ENCODE measurements at places on chromosomes 7 and 10.

GRCh38 chr7:46784732-46785131 is 797.2 kb downstream of the TNS3 start:
- DNase-seq: no peak

DNA sequence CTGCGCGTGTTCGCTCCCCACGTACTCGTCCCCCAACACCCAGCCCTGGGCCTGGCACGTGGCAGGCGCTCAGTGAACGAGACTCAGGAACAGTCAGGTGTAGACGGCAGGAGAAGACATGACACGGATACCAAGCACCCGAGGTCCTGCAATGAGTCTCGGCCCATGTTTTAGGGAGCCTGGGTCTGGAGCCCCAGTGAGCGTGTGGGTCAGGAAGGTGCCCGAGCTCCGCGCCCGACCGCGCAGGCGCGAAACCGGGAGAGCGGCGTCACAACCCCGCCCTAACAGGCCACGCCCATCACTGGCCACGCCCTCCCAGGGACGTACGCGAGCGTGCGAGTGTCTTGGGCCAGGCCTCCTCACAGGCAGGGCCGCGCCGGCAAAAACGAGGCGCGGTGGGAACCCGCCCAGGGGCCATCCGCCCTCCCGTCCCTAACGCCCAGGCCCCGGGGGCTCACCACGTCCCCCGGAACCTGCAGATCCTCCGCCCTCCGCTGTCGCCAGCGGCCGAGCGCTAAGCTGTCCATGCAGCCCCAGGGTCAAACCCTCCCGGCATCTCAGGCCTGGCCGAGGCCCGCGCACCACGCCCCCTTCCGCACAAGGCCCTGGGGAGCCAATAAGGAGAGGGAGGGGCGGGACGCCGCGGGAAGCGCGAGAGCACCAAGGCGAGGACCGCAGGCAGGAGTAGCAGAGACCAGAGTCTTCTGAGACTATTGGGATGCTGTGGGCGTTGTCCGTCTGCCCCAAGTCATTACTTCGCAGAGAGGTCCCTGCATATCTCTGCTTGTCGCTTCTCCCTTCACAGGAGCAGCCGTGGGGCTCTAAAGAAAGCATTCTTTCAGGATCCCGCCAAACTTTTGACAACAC is at the start of gene C10orf143:
Gene C10orf143, minus strand, starts transcription at position 585 of the 867 bp plus-strand sequence. Its CDS starts 58 bp downstream, at position 527.
- DNase-seq: peak; percentile 77

- no peak for DNase-seq
These were observed 4.9 kb downstream of the LRRC17 start for GRCh38 chr7:102917436-102918353.

GRCh38 chr7:123666492-123666891 is 10.8 kb downstream of the LMOD2 start:
- no peak for DNase-seq

DNA sequence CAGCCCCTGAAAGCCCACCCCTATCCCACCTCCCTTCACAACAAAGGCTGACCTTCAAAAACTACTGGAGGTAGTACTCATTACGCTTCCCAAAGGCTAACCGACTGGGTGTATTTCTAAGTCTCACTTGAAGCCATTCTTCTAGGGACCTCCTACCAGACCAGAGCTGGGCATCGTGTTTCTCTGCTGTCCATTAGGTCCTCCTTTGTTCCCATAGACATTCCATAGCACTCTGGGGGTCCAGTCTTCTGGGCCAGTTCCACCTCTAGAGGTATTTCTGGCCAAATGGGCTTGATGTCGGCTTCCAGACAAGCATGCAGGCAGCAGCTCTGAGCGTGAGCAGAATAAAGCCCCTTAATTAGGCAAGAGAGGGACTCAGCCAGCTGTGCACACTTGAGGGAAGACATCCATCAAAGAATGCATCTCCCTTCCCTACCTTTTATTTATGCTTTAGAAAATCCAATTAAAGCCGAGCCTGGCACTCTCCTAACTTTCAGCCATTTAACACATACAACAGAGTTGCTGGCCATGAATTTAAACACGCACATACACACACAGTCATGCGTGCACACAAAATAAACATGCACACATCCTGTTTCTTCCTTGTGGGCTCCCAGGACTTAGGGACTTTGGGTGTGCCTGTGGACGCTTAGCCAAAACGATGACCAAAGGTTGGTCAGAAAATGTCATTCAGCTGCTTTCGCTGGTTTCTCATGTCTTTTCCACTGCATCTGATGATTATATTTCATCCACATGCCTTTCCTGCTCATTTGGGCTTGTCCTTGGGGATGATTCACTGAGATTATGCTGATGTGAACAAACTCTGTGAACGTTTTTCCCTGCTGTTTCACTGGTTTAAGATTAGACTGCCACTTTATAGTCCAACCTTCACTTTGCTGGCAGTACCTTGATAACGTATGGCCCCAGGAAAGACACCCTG is 362.0 kb upstream of the NFE2L3 start:
- DNase-seq: no peak

GRCh38 chr10:100791369-100792058 is 46.1 kb downstream of the PAX2 start:
- no peak for DNase-seq

GRCh38 chr7:39099146-39099545 is 121.4 kb downstream of the POU6F2 start:
- no peak for DNase-seq

- DNase-seq: no peak
These were observed 15.5 kb downstream of the CYP2C19 start for GRCh38 chr10:94777886-94778458.

- DNase-seq: no peak
These were observed 972 bp downstream of the ORC5 start for GRCh38 chr7:104206841-104207240.

GRCh38 chr7:155864271-155864985 is 52.2 kb upstream of the SHH start:
- no peak for DNase-seq

- no peak for DNase-seq
These were observed 254.9 kb upstream of the PHF14 start for GRCh38 chr7:10718768-10719167.

- peak; percentile 76 for DNase-seq
These were observed 14.0 kb downstream of the SLC29A4 start for GRCh38 chr7:5296611-5297226.

DNA sequence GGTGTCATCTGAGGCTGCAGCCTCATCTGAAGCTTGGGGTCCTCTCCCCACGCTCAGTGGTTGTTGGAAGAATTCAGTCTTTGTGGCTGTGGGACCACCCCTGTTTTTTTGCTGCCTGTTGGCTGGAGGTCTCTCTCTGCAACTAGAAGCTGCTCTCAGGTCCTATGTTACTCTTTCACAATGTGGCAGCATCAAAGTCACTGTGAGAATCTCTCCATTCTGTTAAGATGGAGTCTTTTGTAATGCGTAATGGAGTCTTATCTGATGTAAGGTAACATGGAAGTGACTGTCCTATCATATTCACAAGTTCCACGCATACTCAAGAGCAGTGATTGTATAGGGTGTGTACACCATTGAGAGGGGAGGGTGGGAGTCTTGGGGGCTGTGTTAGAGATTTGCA is 24.9 kb downstream of the TSPAN13 start:
- no peak for DNase-seq

DNA sequence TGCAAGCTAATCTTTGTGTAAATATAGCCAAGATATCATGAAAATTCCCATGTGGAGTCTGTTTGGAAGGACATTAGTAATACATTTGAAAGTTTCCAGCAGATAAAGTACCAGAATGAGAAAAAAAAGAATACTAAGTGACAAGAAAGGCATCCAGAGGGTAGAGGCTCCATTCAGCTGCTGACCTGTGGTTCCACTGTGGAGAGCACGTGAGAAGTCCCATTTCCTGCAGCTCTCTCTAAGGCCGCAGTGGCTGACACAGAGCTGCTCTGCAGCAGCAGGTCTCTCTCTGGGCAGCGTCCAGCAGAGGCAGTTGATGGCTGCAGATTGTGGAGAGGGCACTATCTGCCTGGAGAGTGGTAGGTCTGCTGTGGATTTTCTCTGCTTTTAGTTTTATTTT is 100.1 kb upstream of the TMEM72 start:
- DNase-seq: no peak

GRCh38 chr10:17229016-17229716 is 1.1 kb downstream of the VIM start:
- no peak for DNase-seq

DNA sequence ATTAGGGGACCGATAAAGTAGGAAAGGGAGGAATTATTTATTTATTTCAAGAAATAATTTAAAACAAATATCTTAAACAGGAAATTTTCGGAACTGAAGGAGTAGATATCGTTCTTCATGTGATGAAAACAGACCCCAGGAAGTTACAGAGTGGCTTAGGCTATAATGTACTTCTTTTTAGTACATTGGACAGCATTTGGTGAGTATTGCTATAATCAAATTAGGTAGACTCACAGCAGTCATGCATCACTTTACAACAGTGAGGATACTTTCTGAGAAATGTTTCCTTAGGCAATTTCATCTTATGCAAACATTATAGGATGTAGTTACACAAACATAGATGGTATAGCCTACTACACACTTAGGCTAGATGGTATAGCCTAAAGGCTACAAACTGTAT is 33.0 kb downstream of the FAM237B start:
- DNase-seq: no peak

DNA sequence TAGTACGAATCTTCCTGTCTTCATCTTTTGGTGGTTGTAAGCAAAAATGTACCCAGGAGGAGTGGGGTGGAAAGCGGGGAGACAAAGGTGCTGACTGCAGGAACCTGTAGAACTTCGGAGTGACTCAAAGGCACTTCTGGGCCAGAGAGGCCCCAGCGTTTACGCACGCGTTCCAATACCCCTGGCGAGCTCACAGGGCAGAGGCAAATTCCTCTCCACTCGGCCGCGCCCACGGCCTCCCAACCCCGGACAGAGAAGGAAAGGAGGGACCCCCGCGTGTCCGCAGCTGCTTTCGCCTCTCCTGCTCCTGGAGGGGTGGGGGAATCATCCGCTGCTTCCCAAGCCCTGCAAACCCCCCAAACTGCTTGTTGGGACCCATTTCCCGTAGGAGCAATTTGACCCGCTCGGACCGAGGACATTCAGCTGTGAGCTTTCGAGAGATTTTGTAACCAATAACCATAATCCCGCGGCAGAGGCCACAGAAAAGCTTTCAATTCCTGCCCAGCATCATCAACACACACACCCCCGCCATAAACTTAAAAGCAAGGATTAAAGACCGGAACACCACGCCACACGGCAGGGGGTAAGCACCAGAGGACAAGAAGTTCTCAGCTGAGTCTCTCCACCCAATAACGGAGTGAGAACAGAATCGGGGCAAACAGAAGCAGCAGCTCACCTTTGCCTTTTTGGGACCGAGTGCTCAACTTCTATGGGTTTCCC is 2.3 kb downstream of the IGF2BP3 start:
- DNase-seq: no peak

DNA sequence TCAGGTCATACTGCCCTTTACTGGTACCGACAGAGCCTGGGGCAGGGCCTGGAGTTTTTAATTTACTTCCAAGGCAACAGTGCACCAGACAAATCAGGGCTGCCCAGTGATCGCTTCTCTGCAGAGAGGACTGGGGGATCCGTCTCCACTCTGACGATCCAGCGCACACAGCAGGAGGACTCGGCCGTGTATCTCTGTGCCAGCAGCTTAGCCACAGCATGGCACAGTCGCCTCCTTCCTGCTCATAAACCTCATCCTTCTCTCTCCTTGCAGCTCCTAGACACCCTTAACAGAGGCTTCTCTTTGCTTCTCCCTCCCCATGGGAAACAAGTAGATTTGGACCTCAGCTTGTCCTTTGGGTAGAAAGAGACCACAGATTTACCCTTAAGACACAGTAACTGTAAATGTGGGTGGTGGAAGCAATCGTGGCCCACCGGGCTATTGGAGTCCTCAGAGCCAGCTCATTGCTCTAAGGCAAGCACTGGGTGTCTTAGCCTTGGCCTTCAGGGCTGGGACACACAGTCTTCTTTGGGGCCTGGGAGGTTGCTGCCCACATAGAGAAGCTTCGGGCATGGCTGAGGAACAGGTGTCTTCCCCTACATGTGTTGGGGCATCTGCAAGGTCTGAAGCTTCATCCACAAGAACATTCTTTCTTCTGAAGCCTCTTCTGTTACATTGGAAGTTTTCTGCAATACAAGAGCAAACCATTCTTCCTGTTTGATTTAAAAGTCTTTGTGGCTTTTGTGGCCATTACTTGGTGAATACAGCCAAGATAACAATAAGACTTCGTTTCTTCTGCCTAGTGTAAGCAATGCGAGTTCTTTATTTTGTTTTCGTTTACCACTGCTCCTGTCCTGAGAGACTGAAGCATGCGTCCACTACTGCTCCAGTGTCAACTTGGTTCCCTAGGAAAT is 95.5 kb upstream of the PRSS58 start:
- DNase-seq: no peak

GRCh38 chr7:22275661-22276060 is 81.3 kb downstream of the RAPGEF5 start:
- no peak for DNase-seq

- no peak for DNase-seq
These were observed 274.0 kb upstream of the GALNT17 start for GRCh38 chr7:70857793-70858545.

Data from GM12891 (cell line).